ENCODE measurements at places on chromosomes 4 and X.
A peak's percentile ranks its signal among the peaks of the same experiment; 100 is the strongest.

- no peak for DNase-seq
These were observed 218.3 kb downstream of the SOWAHB start for GRCh38 chr4:76679691-76680090.

DNA sequence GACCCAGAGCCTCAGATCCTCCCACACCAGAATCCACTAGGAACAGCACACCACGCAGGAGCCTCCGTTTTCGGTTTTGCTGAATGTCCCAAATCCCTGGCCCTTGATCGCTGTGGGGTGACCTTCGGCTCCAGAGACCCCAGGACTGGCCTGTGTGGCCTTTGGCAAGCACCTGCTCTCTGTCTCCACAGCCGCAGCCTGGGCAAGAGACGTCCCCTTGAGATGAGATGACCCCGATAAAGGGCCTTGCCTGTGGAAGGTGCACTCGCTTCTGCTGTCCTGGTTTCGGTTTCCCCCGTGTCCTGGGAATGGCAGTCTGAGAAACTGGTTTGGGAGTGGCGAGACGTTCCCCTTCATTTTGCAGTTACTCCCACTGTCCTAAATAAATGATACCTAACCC is 9.6 kb downstream of the PSAPL1 start:
- DNase-seq, result no peak

- DNase-seq, result peak; percentile 46
These were observed 45.5 kb downstream of the SORCS2 start for GRCh38 chr4:7237873-7238272.

GRCh38 chr4:57124145-57124544 is 14.0 kb upstream of the IGFBP7 start:
- DNase-seq, result no peak

DNA sequence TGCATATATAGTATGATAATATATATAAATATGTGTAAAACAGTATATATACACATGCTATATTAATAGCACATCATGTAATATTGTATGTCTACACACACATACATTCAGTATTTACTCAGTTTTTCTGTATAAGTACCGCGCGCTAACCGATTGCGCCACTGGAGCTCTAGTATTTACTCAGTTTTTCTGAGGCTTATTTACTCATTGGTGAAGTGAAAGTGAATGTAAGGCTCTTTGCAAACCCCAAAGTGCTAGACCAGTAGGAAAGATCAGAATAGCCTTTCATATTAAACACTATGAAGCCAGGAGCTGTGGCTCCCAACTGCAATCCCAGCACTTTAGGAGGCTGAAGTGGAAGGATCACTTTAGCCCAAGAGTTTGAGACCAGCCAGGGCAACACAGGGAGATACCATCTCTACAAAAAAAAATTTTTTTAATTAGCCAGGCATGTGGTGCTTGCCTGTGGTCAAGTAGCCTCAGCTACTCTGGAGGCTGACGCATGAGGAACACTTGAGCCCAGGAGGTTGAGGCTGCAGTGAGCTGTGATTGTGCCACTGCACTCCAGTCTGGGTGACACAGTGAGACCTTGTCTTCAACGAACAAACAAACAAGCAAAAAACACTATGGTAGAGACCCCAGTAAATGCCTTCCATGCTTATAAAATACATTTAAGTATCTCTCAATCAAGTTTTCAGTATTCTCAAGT is 125.8 kb downstream of the KIT start:
- no peak for DNase-seq

DNA sequence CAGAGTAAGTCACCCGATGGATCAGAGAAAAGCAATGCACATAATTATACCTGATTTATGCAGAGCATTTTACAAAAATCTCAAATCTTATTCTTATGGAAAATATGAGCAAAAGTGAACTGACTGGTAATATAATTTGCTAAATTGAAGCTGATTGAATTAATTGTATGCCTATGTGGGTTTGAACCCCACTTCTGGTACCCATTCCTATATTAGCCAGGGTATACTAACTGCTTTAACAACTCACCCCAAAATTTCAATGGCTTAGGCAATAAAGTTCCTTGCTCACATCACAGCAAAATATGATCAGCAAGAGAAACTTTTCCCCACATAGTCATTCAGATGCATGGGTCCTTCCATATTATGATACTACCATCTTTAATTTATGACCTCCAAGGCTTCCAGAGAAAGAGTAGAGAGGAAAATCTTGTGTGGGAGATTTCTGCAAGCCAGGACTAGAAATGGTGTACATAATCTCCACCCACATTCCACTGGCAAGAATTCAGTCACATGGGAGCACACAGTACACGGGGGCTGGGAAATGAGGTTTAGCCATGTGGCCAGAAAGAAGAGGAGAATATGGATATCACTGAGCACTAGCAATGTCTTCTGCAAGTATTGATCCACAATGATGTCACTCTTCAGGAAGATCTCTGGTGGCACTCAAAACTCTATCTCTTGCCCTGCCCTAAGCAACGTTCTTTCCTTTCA is 640.7 kb downstream of the BCOR start:
- no peak for DNase-seq

DNA sequence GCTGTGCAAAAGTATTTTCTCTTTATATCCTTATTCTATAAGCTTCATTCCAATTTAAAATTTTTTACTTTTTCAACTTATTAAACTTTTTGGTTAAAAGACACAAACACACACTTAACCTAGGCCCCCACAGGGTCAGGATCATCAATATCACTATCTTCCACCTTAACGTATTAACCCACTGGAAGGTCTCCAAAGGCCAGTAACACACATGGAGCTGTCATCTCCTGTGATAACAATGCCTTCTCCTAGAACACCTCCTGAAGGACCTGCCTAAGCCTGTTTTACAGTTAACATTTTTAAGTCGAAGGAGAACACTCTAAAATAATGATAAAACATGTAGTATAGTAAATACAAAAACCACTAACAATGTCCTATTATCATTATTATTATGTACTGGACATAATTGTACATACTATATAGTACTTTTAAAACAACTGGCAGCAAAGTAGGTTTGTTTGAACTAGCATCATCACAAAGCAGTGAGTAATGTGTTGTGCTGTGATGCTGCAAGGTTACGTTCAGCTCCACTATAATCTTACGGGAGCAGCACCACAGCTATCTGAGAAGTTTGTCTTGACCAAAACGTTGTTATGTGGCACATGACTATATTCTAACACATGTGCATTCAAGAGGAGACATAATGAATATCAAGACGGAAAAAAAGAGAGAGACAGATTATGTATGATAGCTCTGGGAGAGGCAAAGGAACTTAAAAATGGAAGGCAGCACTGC is 33.7 kb downstream of the DHX15 start:
- DNase-seq, result no peak

DNA sequence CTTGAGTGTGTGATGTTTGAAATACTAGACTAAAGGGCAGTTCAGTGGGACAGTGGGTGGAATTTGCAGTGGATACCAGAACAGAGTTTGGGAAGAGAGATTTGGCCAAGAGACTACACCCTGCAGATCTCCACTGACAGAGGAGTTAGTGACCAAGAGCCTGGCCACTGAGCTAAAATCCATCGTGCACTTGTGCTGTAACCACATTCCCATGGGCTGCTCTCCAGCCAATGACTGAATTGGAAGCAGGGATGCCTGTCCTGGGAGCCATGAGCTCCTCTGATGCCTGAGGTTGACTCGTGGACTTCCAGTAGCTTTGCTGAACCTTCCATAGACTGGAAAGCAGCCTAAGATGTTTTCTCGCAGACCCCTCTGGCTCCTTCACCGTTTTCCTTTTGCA is 296.1 kb downstream of the TRIML1 start:
- DNase-seq, result no peak

- DNase-seq, result peak; percentile 13
These were observed 835 bp upstream of the NFKB1 start for GRCh38 chr4:102500352-102500695.

All from fibroblast of gingiva (primary cell).